RKO (cell line): ENCODE measurements at places on chromosomes 12 and 14.

GRCh38 chr12:132196038-132196872 is 52.0 kb downstream of the NOC4L start:
- DNase-seq = no peak

- DNase-seq = no peak
Observed at GRCh38 chr12:116431677-116432300, 127.4 kb upstream of the MAP1LC3B2 start.

DNA sequence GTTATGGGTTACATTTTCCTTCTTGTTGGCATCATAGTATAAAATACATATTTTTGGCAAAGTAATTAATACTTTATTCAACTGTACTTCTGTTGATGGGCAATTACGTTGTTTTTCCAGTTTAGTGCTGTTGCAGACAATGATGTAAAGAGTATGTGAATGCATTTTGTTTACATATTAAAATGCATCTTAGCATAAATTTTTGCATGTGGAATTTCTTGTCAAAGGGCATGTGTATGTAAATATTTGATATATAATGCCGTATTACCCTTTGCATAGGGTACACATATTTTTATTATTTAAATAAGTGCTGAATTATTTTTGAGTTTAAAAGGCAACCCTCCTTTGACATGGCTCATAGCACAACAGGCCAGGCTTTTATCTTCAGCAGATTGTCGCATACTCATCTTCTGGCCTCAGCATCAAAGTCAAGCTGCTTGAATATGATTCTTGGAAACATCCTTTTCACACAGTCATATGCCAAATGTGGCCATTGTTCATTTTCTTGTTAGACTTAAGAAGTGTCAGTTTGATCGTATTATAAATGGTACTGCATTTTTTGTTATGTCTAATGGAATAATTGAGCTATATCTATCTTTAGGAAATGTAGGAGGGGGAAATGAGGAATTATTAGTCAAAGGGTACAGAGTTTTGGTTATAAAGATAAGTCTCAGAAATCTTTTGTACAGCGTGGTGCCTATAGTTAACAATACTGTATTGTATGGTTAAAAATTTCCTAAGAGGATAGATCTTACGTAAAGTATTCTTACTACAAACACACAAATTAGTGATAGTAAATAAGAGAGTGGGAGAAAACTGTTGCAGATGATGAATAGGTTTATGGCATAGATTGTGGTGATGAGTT is 138.5 kb downstream of the FUT8 start:
- no peak for DNase-seq

- DNase-seq = no peak
Observed at GRCh38 chr12:30201301-30202160, 417.8 kb upstream of the TMTC1 start.

GRCh38 chr12:700016-700415 is 36.8 kb upstream of the NINJ2 start:
- DNase-seq = no peak

DNA sequence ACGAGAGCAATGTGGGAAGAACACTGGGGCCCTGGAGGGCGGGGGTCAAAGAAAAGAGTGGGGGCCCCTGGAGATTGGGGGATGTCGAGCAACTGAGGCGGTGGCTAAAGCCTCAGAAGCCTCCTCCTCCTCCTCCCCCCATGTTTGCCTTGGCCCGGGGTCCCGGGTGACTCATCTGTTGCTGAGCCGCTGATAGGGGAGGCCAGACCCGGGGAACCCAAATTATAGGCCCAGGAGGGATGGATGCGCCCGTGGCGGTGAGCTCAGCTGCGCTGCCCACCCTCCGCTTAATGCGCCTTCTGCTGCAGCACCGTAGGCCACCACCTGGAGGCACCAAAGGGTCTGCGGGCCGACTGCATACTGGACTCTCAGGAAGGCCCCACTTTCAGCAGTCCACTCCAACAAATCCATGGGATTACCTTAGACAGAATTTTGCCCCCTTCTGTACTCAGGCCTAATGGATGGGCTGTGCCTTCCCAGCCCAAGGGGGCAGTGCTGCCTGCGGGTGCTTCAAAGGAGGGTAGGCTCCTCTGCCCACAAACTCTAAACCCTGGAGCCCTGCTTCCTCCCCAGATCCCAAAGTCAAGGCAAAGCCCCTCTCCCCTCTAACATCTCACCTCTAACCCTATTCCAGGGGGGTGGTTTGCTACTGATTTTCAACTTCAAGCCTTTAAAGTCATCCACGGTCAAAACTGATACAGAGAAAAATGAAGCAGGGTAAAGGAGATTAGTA is 2.6 kb upstream of the WNT10B start:
- DNase-seq = no peak

GRCh38 chr14:103099081-103099732 is 4.7 kb downstream of the EXOC3L4 start:
- no peak for DNase-seq

- DNase-seq = peak; percentile 84
Observed at GRCh38 chr12:120445911-120446843, at the start of the genes GATC and TRIAP1. Gene GATC, plus strand, starts transcription at chr12:120446444. Its CDS starts 37 bp downstream, at chr12:120446481. Gene TRIAP1, minus strand, starts transcription at chr12:120446384. Its CDS starts 12 bp downstream, at chr12:120446372.

GRCh38 chr12:92114834-92115233 is 30.8 kb downstream of the BTG1 start:
- no peak for DNase-seq
